ENCODE measurements at places on chromosomes 3 and 15. TPM values are rescaled to one million over a fixed set of nuclear protein-coding genes. Genes with fewer than 3 reads are reported as not detected.

The CPNE4 gene
- polyA plus RNA-seq: not detected

The ZSCAN2 gene
- polyA plus RNA-seq: 7.9 TPM

The ST6GAL1 gene
- polyA plus RNA-seq: 330 TPM

The IRAK2 gene
- 12.2 TPM for polyA plus RNA-seq

The CCDC54 gene
- not detected for polyA plus RNA-seq

The CCR3 gene
- polyA plus RNA-seq: not detected

The TNIK gene
- not detected for polyA plus RNA-seq

The CPNE9 gene
- not detected for polyA plus RNA-seq

The TGM5 gene
- not detected for polyA plus RNA-seq

The CNOT10 gene
- 33.8 TPM for polyA plus RNA-seq

The HDC gene
- not detected for polyA plus RNA-seq

The GMPS gene
- polyA plus RNA-seq: 50.7 TPM
